ENCODE measurements at places on chromosomes 1 and 21.

GRCh38 chr1:245051349-245052221 lies 103.2 kb upstream of the KIF26B start:
- DNase-seq: no peak

DNA sequence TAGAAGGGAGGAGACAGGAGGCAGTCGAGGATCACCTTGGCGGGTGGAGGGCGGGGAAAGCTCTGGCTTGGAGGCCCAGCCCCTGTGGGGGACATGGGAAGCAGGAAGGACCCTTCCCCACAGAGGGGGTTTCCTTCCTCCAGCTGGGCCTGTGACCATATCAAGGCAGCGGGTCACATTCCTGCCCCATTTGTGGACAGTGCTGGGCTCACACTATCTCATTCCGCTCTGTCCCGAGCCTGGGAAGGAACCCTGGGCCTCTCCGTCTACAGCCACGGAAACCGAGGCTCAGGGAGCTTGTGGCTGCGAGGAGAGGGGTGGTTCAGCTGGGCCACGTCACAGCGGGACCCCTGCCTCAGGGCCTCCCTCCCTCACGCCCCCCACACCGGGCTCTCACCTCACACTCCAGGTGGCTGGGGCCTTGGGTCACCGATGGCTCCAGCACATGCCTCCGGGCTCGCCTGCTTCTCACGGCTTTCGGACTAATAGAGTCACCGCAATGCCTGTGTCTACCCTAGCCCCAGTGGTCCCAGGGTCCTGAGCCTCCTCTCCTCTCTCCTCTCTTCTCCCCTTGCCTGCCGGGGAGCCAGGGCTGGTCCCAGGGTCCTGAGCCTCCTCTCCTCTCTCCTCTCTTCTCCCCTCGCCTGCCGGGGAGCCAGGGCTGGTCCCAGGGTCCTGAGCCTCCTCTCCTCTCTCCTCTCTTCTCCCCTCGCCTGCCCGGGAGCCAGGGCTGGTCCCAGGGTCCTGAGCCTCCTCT lies 56.4 kb downstream of the SLC19A1 start:
- no peak for DNase-seq

DNA sequence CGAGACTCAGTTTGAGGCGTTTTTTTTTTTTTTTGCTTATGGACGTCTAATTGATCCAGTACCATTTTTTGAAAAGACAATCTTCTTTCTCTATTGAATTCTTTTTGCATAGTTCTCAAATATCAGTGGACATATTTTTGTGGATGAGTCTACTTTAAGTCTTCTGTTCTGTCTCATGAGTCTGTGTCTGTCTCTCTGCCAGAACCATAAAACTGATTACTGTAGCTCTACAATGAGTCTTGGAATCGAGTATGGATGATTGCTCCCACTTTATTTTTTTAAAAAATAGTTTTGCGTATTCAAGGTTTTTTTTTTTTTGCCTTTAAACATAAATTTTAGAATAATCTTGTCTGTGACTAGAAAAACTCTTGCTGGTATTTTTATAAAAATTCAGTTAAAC lies 323.5 kb downstream of the ZNF326 start:
- DNase-seq: no peak

GRCh38 chr1:117359561-117360289 lies 7.5 kb upstream of the MAN1A2 start:
- DNase-seq: no peak

GRCh38 chr1:240090014-240090413 lies 1.7 kb upstream of the FMN2 start:
- DNase-seq: no peak

GRCh38 chr1:92749024-92749634 lies 35.8 kb downstream of the EVI5 start:
- peak; percentile 48 for DNase-seq

DNA sequence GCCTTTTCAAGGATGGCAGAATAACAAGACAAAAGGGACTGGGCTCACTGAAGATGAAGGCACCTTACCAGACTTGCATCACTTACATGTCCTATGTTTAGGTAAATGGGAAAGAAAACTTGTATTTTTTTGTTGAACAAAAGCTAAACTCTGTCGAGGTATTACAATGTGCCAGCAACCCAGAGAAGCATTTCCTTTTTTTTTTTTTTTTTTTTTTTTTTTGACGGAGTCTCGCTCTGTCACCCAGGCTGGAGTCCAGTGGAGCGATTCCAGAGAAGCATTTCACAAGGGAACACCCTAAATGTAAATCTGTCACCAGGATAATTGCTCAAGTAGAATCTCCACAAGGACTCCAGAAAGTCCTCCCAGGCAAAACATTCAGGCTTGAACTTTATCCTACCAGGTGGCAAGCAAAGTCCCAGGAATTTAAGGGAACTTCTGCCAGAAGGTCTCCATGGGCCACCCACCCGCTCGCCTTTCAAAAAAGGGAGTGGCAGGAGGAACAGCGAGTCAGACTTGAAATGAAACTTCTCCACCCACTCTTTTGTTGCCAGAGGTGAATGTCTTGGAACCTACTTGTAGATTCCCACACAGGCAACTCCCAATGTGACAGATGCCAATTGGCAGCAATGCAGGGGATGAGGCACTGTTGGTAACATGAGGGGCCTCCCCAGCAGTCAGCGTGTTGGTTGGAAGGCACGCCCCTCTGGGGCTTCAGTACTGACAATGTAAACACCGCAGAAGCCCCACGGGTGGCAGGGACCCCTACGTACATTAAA lies 125.0 kb downstream of the TIAM1 start:
- no peak for DNase-seq

DNA sequence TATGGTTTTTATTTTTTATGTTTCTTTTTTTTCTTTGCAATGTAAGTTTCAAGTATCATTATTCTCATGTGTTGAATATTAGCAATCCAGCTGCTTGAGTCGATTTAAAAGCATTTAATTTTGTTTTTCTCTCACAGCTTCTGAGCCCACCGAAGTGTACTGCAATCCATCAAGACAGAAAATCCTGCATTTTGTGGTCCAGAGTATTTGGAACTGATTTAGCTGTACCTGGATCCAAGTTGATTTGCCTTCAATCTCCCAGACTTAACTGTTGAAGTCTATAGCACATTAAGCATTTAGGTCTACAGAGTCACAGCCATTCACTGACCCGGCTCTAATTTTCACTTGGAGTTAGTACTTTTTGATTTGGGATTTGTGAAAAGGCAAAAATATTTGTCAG lies 622.9 kb upstream of the ADAMTS5 start:
- no peak for DNase-seq

All from T-helper 1 cell (primary cell).